Stimulated activated memory B cell treated with anti-CD40 and anti-IgM and Interleukin-4, amounts not matched to agents 10 μg/mL and 1 μg/mL and 100 μg/mL, for 72 hours (primary cell): ENCODE measurements at places on chromosomes 13 and 19.

- ATAC-seq: peak; percentile 58
Observed at GRCh38 chr19:5292822-5293611, 47.6 kb downstream of the PTPRS start.

GRCh38 chr19:36688058-36688457, 646 bp downstream of the ZNF567 start:
- ATAC-seq: no peak

- no peak for ATAC-seq
Observed at GRCh38 chr13:60170414-60170813, 6.7 kb upstream of the DIAPH3 start.

GRCh38 chr19:48635263-48635965, 1.8 kb downstream of the DBP start:
- ATAC-seq: peak; percentile 50

DNA sequence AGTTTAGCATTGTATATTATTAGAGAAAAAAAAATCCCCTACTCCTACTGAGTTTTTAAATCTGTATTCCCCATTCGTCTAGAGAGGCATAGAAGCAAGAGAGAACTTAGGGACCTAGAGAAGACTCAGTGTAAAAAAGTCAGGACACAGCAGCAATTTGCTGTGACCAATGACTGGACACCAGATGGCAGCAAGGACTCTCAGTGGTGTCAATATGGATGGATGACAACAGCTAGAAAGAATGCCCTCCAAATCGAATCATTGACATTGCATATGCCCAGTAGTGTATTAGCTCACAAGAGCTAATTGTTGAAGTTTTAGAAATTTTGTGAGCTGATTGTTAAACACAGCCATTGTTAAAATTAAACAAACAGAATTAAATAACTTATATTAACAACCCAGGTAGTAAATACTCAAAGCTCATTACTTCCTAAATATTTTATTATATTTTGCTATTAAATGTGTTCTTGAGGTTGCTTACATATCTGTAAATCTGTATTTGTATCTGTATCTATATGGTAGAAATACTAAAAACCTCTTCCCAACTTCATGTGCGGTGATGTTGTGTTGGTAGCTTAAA, 43.9 kb downstream of the SIAH3 start:
- peak; percentile 49 for ATAC-seq

DNA sequence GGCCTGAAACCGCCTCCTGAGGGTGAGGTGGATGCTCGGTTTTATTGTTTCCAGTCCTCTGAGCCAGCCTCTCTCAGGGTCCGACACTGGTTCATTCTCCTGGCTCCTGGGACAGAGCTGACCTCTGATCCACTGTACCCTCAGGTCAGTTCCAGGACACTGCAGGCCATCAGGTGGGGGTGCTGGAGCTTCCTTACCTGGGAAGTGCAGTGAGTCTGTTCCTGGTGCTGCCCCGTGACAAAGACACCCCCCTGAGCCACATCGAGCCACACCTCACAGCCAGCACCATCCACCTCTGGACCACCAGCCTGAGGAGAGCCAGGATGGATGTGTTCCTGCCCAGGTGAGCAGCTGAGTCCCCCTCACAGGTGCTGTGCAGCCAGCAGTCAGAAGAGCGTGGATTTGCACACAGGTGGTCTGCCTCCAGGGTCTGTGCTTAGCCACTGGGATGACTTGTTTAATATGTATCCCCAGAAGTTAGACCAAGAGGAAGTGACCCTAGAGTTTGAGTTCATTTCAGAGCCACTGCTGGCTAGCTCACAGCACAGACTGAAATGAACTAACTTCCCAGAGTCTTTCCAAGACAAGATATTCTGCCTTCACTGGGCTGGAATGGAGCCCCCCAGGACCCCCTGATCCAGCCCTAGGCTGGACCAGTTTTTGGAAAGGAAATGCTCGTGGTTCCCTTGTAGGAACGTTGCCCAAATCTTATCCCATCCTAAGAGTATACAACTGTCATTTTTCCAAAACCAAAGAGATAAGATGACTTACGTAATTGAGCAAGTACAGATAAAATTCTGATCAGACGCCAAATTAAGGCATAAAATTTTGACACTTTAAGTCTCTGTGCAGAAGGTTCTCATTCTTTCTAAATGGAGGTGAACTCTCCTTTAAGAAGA, 8.8 kb downstream of the SERPINE3 start:
- ATAC-seq: peak; percentile 13

- no peak for ATAC-seq
Observed at GRCh38 chr13:80303225-80303811, 37.6 kb downstream of the SPRY2 start.

- no peak for ATAC-seq
Observed at GRCh38 chr19:7994114-7994513, 11.3 kb downstream of the ELAVL1 start.

GRCh38 chr13:73292127-73292526, 233.3 kb downstream of the KLF5 start:
- ATAC-seq: no peak

- no peak for ATAC-seq
Observed at GRCh38 chr19:6164906-6165531, 29.6 kb downstream of the ACSBG2 start.

DNA sequence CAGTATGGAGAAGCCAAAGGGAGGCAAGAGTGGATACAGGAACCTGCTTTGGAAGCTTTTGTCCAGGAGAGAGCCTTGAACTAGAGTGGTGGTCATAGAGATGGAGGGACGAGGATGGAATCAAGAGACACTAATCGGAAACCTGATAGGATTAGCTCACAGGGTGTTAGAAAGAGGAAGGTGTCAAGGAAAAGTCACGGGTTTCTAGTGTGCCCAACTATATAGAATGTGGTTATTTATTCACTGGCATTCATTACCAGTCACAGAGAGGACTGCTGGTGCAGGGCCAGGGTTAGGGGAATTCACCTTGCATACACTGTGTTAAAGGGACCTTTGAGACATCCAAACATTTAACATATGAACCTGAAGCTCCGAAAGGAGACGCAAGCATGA, 43.4 kb upstream of the URAD start:
- ATAC-seq: peak; percentile 70
